ENCODE measurements at places on chromosomes 5 and 9. TPM values are rescaled to one million over a fixed set of nuclear protein-coding genes. Genes with fewer than 3 reads are reported as not detected.

DNA sequence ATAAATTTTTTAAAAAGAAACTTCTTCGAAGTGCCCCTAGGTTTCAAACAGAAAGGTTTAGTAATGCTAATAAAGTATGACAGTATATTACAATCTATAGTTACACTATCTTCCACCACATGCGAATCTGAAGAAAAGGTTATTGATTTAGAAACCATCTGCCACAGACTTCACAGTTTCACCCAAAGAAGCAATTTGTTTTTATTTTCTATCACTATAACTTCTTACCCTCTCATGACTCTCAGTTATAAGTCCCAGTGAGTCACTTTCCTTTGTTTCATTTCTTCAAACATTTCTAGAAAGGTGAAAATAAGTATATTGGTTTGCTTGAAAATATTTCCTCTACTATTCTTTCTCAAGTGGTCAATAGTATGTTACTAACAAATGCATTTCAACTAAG is 93.6 kb downstream of the MCTP1 start:
- no peak for DNase-seq

GRCh38 chr5:112290691-112291090 is 128.4 kb downstream of the EPB41L4A start:
- peak; percentile 41 for DNase-seq

- DNase-seq = no peak
Measured at GRCh38 chr5:138664276-138664943, 88.8 kb upstream of the CTNNA1 start.

GRCh38 chr9:91162311-91162710 is 199.4 kb downstream of the AUH start:
- DNase-seq = no peak

- DNase-seq = no peak
Measured at GRCh38 chr9:72228282-72228681, 79.0 kb downstream of the GDA start.

Gene GIN1
- 3.2 TPM for polyA plus RNA-seq

DNA sequence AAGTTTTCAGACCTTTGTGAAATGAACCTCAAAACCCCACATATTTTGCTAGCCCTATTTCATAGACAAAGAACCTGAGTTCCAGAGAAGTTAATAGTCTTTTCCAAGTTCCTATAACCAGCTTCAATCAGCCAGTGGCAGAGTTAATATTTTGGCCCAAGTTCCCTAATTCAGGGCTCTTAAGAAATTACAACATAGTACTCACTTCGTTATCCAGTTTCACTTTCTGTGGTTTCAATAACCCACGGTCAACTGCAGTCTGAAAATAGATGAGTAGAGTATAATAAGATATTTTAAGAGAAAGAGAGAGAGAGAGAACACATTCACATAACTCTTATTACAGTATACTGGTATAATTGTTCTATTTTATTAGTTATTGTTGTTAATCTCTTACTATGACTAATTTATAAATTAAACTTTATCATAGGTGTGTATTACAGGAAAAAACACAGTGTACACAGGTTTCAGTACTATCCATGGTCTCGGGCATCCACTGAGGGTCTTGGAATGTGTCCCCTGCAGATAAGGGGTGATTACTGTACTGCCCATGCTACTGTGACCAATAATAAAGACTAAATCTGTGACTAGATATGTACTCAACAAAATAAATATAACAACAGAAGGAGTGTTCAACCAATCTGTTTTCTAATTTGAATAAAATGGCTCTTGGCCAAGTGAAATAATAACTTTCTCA is 9.3 kb upstream of the MYOT start:
- DNase-seq = no peak

DNA sequence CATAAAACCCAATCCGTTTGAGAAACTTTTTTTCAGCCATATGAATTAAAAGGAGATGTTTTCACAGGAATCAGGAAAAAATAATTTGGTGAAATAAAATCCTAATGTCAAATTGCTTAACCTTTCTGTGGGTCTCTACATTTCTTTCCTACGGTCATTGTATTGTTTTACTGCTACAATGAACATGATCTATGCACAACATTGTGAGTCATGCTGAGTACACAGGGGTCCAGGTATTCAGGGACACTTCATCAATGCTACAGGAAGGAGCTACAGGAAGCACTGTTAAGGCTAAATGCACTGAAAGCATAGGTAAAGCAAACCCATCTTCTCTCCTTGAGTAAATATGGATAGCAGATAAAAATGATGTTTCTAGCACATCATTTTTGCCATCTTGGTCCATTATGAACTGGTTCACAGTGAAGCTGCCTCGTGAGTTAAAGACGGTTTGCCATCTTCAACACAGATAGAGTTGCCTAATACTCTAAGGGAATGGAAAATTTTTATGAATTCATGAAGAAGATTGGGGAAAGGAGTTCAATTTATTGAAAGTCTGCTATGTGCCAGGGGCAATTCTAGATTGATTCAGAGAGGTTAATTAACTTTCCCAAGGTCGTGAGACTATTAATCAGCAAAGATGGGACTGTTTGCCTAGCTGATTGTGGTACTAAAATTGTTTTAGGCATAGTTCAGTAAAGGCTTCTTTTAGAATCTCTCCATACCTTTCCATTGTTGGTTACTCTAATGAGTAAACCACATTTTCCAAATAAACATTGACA is 85.5 kb downstream of the DIRAS2 start:
- no peak for DNase-seq

Gene GABRP
- 0.03 TPM for polyA plus RNA-seq

Gene OMD
- 1.0 TPM for polyA plus RNA-seq

DNA sequence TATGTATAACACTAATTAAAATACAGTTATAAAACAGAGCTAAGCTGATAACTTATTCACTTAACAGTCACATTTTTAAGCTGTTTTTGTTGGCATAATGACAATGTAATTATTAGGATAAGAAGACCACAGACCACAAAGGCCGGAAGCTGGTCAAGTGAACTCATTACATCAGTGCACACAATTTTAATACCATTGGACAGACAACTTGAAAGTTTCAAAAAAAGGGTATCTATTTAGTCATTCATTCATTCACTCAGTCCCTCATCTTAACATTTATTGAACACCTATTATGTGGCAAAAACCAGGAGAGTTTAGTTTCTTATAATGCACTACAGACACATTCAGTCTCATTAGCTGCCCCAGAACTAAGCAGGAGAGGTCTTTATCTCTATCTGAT is 11.6 kb downstream of the ERP44 start:
- DNase-seq = no peak

- no peak for DNase-seq
Measured at GRCh38 chr5:175798626-175799025, 72.8 kb upstream of the CPLX2 start.

Gene INSL6
- not detected for polyA plus RNA-seq

Gene CA9
- 0.26 TPM for polyA plus RNA-seq

Gene IFNA13
- polyA plus RNA-seq = not detected

DNA sequence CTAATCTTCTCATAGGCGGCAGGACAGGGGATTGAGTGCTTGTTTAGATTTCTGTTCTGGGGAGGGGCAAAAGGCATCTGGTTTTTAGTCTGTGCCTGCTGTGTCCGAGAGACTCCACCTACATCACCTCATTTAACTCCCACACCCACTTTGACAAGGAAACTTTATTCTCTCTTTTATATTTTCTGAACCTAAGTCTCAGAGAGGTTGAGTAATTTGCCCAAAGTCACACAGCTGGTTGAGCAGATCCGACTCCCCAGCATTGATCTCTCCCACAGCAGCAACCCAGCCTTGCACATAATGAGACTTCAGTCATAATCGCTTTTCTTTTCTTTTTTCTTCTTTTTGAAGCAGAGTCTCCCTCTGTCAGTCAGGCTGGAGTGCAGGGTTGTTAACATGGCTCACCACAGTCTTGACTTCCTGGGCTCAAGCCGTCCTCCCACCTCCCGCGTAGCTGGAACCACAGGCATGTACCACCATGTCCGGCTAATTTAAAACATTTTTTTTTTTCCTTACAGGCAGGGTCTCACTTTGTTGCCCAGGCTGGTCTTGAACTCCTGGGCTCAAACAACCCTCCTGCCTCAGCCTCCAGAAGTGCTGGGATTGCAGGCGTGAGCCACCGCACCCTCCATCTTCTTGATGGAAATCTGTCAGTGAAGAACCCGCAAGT is 36.5 kb upstream of the ANKRD33B start:
- DNase-seq = no peak

Gene TRIM36
- polyA plus RNA-seq = 0.18 TPM

DNA sequence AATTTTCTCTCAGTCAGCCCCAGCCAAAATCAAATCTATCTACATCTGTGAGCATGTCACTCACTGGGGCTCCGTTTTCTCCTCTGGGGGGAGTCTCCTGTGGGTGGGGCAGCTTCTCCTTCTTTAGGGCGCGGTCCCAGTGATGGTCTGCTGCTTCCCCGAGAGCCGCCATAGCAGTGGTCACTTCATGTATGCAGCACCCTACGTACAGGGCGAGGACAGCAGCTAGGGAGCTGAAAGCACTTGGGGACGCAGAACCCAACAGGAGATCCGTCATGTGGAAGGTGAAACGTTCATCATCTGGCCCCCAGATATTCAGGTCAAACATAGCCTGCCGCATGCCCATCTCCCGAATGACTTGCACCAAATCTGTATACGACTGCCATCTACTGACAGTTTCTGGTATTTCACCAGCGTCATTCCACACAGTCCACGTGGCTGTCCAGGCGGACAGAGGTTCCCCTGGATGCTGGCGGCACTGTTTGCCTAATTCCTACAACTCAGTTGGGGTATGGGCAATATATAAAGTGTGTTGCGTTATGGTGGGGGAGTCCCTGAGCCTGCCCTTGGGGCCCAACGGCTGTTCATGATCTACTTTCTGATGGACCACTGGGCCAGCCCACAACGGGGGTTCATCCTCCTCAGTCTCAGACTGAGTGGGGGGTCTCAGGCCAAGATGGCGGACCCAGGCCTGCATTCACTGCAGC is 795.0 kb downstream of the EFNA5 start:
- DNase-seq = peak; percentile 48

Data from spleen (tissue), 13 donors.